ENCODE measurements at places on chromosomes 11 and 22. TPM values are rescaled to one million over a fixed set of nuclear protein-coding genes. Genes with fewer than 3 reads are reported as not detected.

GRCh38 chr11:130865091-130865773 lies 51.0 kb downstream of the SNX19 start:
- H3K4me1 ChIP-seq = peaks cover 7% of the 10 kb centered on the region
- H3K36me3 ChIP-seq = peaks cover 2% of the 10 kb centered on the region
- DNase-seq = no peak

GRCh38 chr22:37726241-37726887 lies 29.5 kb downstream of the TRIOBP start:
- no peak overlapping the region for H3K27ac ChIP-seq
- no peak for DNase-seq
- H3K4me1 ChIP-seq = no peaks in the 10 kb centered on the region
- H3K27me3 ChIP-seq = no peaks in the 10 kb centered on the region
- no peak overlapping the region for H3K4me3 ChIP-seq

- H3K4me3 ChIP-seq = no peak overlapping the region
- no peaks in the 10 kb centered on the region for H3K36me3 ChIP-seq
- H3K27ac ChIP-seq = no peak overlapping the region
- H3K27me3 ChIP-seq = no peaks in the 10 kb centered on the region
- DNase-seq = no peak
Measured at GRCh38 chr11:120828847-120829246, 195.1 kb upstream of the TBCEL start.

DNA sequence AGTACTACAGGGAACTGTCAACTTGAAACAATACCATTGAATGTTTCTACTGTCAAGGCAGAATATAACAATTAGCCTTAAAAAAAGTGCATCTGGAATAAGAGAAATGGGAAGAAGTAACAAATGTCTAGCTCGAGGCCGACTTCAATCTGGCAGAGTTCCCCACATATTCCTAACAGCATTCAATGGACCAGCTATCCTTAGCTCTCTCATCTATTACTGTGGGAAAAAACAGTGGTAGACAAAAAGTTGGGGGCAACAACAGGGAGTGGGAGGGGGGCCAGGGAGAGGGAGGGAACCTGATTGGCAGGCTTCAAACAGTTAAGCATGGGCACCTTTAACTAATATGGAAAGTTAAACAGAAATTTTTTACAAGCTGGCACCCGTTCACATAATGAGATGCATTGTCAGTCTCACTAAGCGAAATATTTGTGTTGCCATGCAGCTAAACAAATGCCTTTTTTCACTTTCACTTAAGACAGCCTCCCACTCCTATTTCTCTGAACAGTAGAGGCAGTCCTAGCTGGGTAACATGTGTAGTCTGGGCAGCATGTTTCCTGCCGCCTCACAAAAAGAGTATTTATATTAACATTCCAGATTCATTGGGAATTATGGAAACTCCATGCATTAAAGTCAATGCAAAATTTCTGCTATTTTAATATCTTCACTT lies 62.2 kb upstream of the SOX6 start:
- no peak overlapping the region for H3K4me3 ChIP-seq
- DNase-seq = no peak
- no peaks in the 10 kb centered on the region for H3K4me1 ChIP-seq
- H3K36me3 ChIP-seq = no peaks in the 10 kb centered on the region

GRCh38 chr11:75714211-75714610 lies 3.4 kb upstream of the MOGAT2 start:
- no peak overlapping the region for H3K4me3 ChIP-seq
- no peak overlapping the region for H3K27ac ChIP-seq
- H3K4me1 ChIP-seq = no peaks in the 10 kb centered on the region
- H3K36me3 ChIP-seq = no peaks in the 10 kb centered on the region

- no peak overlapping the region for H3K27ac ChIP-seq
- peaks cover 14% of the 10 kb centered on the region for H3K4me1 ChIP-seq
- peaks cover 5% of the 10 kb centered on the region for H3K27me3 ChIP-seq
- DNase-seq = peak; percentile 53
Measured at GRCh38 chr11:3642071-3642951, 519 bp upstream of the ART5 start.

- no peak overlapping the region for H3K4me3 ChIP-seq
- DNase-seq = no peak
- H3K27ac ChIP-seq = no peak overlapping the region
- H3K27me3 ChIP-seq = peaks cover 2% of the 10 kb centered on the region
Measured at GRCh38 chr22:42372976-42373375, 59.2 kb downstream of the NFAM1 start.

GRCh38 chr11:84793318-84793717 lies 833.8 kb downstream of the DLG2 start:
- H3K27me3 ChIP-seq = no peaks in the 10 kb centered on the region
- DNase-seq = no peak
- H3K4me1 ChIP-seq = no peaks in the 10 kb centered on the region
- H3K4me3 ChIP-seq = no peak overlapping the region
- H3K27ac ChIP-seq = no peak overlapping the region
- H3K36me3 ChIP-seq = no peaks in the 10 kb centered on the region

- DNase-seq = no peak
- H3K4me3 ChIP-seq = no peak overlapping the region
- no peak overlapping the region for H3K27ac ChIP-seq
- H3K4me1 ChIP-seq = peaks cover 33% of the 10 kb centered on the region
- H3K27me3 ChIP-seq = peaks cover 16% of the 10 kb centered on the region
Measured at GRCh38 chr22:19168088-19168890, 10.2 kb downstream of the SLC25A1 start.

GRCh38 chr11:65780770-65781151 lies at the start of gene AP5B1:
Gene AP5B1 (minus strand): TSS chr11:65780976. CDS start chr11:65780591, 385 bp downstream.
- H3K27me3 ChIP-seq = peaks cover 3% of the 10 kb centered on the region
- peaks cover 33% of the 10 kb centered on the region for H3K4me1 ChIP-seq
- H3K36me3 ChIP-seq = peaks cover 11% of the 10 kb centered on the region
- peak; percentile 66 for DNase-seq
- H3K27ac ChIP-seq = peak within 1 kb of the TSS; percentile 33

- H3K36me3 ChIP-seq = peaks cover 55% of the 10 kb centered on the region
- no peak overlapping the region for H3K4me3 ChIP-seq
- no peaks in the 10 kb centered on the region for H3K27me3 ChIP-seq
- no peak overlapping the region for H3K27ac ChIP-seq
Measured at GRCh38 chr11:43904742-43905535, 24.3 kb downstream of the ALKBH3 start.

GRCh38 chr22:36781656-36782627 lies 6.0 kb upstream of the IFT27 start:
- no peaks in the 10 kb centered on the region for H3K27me3 ChIP-seq
- peaks cover 12% of the 10 kb centered on the region for H3K4me1 ChIP-seq
- peak overlapping the region; percentile 34 for H3K27ac ChIP-seq
- no peak overlapping the region for H3K4me3 ChIP-seq
- no peaks in the 10 kb centered on the region for H3K36me3 ChIP-seq

DNA sequence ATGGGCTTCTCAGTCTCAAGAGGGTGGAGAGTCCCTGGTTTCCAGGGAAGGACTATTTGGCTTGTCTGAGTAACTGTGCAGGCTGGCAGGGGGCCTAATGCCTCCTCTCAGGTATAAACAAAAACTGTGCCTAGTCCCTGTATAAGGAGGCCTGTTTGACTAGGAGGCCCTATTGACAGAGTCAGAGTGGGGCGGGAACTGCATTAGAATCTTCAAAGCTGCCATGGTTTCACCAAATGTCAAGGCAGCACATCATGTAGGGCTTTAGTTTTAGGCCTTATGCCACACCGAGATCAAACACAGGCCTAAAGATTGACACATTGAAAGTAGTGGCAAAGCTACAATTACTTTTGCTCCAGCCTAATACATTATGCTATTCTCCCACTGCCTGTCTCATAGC lies 611.5 kb upstream of the B3GAT1 start:
- no peaks in the 10 kb centered on the region for H3K4me1 ChIP-seq
- no peaks in the 10 kb centered on the region for H3K36me3 ChIP-seq
- no peaks in the 10 kb centered on the region for H3K27me3 ChIP-seq
- no peak for DNase-seq
- no peak overlapping the region for H3K4me3 ChIP-seq

DNA sequence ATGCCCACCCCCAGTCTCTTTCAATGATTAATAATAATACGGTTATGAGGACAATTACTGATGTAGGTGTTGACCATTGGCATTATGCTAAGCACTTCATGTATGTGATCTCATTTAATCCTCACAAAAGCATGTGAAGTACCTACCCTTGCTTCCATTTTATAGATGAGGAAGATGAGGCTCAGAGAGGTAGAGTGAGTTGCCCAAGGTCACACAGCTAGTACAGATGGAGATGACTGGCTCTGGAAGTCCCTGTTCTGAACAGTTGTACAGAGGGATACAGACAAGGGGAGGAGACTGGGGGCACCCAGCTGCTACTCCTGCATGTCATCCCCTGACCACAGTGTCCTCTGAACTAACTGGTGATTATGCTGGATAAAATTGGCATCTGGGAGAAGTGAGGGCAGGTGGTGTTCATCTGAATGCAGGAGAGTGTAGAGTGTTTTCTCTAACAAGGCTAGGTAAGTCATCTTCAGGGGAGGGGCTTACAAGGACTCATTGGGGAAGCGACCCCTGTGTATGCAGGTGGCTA lies 43.2 kb downstream of the KIAA1671 start:
- no peaks in the 10 kb centered on the region for H3K27me3 ChIP-seq
- no peaks in the 10 kb centered on the region for H3K36me3 ChIP-seq
- DNase-seq = no peak
- H3K4me1 ChIP-seq = no peaks in the 10 kb centered on the region
- H3K27ac ChIP-seq = no peak overlapping the region
- H3K4me3 ChIP-seq = no peak overlapping the region

- H3K27me3 ChIP-seq = no peaks in the 10 kb centered on the region
- peaks cover 43% of the 10 kb centered on the region for H3K36me3 ChIP-seq
- H3K27ac ChIP-seq = no peak overlapping the region
Measured at GRCh38 chr11:12248330-12248729, 129.0 kb upstream of the PARVA start.

GRCh38 chr22:27452922-27453321 lies 348.6 kb downstream of the MN1 start:
- H3K27ac ChIP-seq = no peak overlapping the region
- H3K27me3 ChIP-seq = no peaks in the 10 kb centered on the region
- H3K4me3 ChIP-seq = no peak overlapping the region
- no peaks in the 10 kb centered on the region for H3K4me1 ChIP-seq
- no peak for DNase-seq

- no peaks in the 10 kb centered on the region for H3K27me3 ChIP-seq
- no peaks in the 10 kb centered on the region for H3K4me1 ChIP-seq
- H3K4me3 ChIP-seq = no peak overlapping the region
- no peaks in the 10 kb centered on the region for H3K36me3 ChIP-seq
- H3K27ac ChIP-seq = no peak overlapping the region
Measured at GRCh38 chr11:106309070-106309684, 231.7 kb downstream of the AASDHPPT start.

DNA sequence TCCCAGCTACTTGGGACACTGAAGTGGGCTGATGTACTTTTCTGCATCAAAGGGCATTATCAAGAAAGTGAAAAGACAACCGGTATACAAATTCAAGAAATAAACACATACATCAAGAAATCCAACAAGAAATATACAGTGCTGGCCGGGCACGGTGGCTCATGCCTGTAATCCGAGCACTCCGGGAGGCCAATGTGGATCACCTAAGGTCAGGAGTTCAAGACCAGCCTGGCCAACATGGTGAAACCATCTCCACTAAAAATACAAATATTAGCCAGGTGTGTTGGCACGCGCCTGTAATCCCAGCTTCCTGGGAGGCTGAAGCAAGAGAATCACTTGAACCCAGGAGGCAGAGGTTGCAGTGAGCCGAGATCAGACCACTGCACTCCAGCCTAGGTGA lies 9.5 kb downstream of the USP28 start:
- no peak overlapping the region for H3K27ac ChIP-seq
- peaks cover 4% of the 10 kb centered on the region for H3K36me3 ChIP-seq
- no peak for DNase-seq
- peaks cover 6% of the 10 kb centered on the region for H3K4me1 ChIP-seq

DNA sequence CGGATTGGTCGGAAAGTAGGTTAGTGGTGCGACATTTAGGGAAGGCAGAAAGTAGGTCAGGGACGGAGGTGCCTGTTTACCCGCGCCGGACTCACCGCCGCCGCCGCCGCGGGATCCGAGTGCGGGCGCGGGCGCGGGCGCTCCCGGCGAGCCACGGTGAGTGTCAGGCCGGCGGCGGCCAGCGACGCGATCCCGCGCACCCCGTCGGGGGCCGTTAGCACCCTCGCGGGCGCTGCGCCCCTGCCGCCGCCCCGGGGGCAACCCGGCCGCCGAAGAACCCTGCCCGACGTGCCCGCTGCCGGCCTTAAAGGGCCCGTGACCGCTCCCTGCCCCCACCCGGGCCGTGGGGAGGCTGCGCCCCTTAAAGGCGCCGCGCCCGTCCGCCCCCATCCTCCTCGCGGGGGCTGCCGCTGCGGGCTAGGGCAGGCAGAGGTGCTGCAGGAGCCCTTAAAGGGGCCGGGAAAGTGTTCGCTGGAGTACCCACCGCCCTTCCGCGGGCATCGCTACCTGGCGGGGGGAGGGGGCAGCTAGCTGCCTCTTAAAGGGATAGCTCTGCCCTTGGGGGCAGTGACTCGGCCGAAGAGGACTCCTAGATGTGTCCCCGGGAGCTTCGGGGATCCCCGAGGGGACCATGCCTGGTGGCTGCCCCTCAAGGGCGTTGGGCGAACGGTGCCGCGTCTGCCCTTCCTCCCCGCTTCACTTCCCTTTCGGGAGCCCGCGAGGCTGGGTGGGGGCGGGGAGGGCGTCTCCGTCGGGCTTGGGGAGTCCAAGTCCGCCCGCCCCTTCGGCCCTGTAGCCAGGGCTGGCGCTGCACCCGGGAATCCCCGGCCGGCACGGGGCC lies at the start of gene BMAL1:
BMAL1 (plus strand) TSS at position 23 of the 841 bp plus-strand sequence. CDS start 76,519 bp downstream, outside the sequence.
- peak within 1 kb of the TSS; percentile 82 for H3K27ac ChIP-seq
- peaks cover 11% of the 10 kb centered on the region for H3K27me3 ChIP-seq
- DNase-seq = peak; percentile 52

DNA sequence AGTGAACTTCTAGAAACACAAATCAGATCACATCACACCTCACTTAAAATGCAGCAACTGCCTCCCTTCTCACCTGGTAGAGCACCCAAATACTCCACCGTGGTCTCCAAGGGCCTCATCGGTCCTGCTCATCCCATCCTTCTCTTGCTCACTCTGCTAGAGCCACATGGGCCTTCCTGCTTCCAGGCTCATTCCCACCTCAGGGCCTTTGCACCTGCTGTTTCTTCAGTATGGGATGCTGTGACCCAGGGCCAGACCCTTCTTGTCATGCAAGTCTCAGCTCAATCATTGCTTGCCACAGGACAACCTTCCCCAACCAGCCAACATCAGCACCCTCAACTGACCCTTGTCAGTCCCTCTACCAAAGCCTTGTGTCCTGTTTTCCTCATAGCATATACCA lies 124.9 kb downstream of the GALNT18 start:
- no peaks in the 10 kb centered on the region for H3K4me1 ChIP-seq
- no peaks in the 10 kb centered on the region for H3K27me3 ChIP-seq
- H3K27ac ChIP-seq = no peak overlapping the region
- H3K36me3 ChIP-seq = no peaks in the 10 kb centered on the region
- H3K4me3 ChIP-seq = no peak overlapping the region

- no peaks in the 10 kb centered on the region for H3K27me3 ChIP-seq
- no peak overlapping the region for H3K4me3 ChIP-seq
- DNase-seq = peak; percentile 49
- H3K4me1 ChIP-seq = peaks cover 11% of the 10 kb centered on the region
- H3K36me3 ChIP-seq = peaks cover 66% of the 10 kb centered on the region
Measured at GRCh38 chr11:36492724-36493304, 17.3 kb downstream of the TRAF6 start.

- H3K27ac ChIP-seq = no peak overlapping the region
- DNase-seq = no peak
- H3K27me3 ChIP-seq = no peaks in the 10 kb centered on the region
- no peak overlapping the region for H3K4me3 ChIP-seq
- H3K36me3 ChIP-seq = no peaks in the 10 kb centered on the region
Measured at GRCh38 chr11:133347988-133348387, 184.3 kb downstream of the OPCML start.

The MAPK11 gene
- polyA plus RNA-seq = 0.13 TPM

The KIRREL3 gene
- not detected for polyA plus RNA-seq

The SHISAL1 gene
- polyA plus RNA-seq = not detected

The MMP1 gene
- not detected for polyA plus RNA-seq

The THAP12 gene
- 65.0 TPM for polyA plus RNA-seq

The TRIM51 gene
- not detected for polyA plus RNA-seq

The BIK gene
- polyA plus RNA-seq = 6.4 TPM

The PTPN5 gene
- not detected for polyA plus RNA-seq

The OR56A4 gene
- not detected for polyA plus RNA-seq

The KRTAP5-11 gene
- polyA plus RNA-seq = not detected

All from CD4-positive, CD25-positive, alpha-beta regulatory T cell (primary cell).